ENCODE measurements at places on chromosomes 6 and 20. TPM values are rescaled to one million over a fixed set of nuclear protein-coding genes. Genes with fewer than 3 reads are reported as not detected.

DNA sequence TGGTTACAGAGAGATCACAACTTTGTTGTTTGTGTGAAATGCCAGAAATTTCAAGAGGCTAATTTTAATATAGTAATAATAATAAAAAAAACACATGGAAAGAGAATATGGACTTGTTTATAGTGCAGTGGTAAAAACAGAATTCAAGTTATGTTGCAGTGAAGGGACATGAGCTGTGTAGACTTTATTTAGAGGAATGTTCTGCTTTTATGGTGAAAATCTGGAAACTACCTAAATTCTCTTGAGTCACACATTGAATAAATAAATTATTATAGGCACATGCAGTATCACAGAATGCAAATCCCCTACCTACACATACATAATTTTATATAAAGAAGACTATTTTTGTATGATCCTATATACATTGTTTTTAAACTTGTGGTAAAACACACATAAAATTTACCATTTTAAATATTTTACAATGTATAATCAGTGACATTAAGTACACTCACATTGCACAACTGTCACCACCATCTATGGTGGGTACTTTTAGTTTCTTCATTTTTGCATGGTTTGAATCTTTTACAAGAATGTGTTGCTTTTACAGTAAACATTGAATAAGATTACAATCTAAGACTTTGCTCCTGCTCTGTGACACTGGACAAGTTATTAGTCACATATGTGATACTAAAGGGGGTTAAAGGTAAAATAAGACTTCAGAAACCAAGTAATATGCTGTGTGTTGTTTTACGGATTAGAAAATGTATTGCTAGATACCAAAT is 107.4 kb downstream of the B3GAT2 start:
- DNase-seq = no peak

DNA sequence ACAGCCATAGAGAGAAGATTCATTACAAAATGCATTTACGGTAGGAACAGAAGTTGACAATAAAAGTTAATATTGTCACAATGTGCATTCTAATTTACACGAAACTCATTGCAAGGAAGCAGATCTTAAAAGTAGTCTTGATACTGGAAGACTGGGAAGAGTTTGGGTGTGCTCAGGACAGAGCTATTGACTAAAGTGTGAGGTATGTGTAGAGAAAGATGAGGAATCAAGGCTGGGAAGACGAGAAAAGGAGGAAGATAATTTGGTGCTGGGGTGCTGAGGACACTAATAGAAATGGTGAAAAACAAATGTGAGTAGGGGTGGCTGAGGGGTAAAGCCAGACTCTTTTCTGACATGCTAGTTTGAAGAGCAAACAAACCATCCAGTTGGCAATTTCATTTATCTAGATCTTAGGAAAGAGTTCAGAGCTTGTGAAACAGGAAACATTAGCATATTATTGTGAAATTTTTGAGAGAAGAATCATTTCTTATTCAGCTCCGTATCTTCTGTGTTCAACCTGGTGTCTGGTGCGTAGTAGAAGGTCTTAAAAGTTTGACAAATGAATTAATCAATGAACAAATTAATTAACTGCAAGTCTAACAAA is 72.7 kb downstream of the ELOVL4 start:
- DNase-seq = no peak

- DNase-seq = no peak
Observed at GRCh38 chr20:23155141-23155590, 69.0 kb upstream of the CD93 start.

Gene CST2
- total RNA-seq = not detected

Gene FAM162B
- not detected for total RNA-seq
